Astrocyte of the spinal cord (primary cell): ENCODE measurements at places on chromosomes 16 and 17.

- DNase-seq, result no peak
Measured at GRCh38 chr17:68296217-68297191, 5.2 kb downstream of the ARSG start.

DNA sequence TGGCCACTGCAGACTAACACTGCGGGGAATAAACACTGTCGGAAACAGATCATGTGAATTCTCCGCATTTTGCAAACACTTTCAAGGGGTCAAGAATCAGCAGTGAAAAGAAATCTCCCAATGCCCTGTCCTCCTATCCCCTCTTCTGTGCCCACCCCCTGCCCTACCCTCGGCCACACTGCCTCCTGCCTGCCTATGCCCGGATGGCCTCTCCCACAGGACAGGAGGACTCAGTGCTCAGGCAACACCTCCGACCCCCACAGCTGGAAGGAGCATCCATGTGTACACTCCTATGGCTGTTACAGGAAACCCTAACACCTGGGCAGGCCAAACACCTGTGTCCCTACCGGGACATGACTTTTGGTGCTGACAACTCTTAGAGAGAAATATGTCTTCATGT is 24.5 kb downstream of the FBXO31 start:
- DNase-seq, result no peak

- DNase-seq, result peak; percentile 32
Measured at GRCh38 chr16:726438-727290, at the start of the genes CCDC78 and HAGHL. TSS of gene CCDC78 (minus strand) at chr16:726443. CDS start at chr16:726367, 76 bp downstream. TSS of gene HAGHL (plus strand) at chr16:727106. CDS start at chr16:727510, 404 bp downstream.

DNA sequence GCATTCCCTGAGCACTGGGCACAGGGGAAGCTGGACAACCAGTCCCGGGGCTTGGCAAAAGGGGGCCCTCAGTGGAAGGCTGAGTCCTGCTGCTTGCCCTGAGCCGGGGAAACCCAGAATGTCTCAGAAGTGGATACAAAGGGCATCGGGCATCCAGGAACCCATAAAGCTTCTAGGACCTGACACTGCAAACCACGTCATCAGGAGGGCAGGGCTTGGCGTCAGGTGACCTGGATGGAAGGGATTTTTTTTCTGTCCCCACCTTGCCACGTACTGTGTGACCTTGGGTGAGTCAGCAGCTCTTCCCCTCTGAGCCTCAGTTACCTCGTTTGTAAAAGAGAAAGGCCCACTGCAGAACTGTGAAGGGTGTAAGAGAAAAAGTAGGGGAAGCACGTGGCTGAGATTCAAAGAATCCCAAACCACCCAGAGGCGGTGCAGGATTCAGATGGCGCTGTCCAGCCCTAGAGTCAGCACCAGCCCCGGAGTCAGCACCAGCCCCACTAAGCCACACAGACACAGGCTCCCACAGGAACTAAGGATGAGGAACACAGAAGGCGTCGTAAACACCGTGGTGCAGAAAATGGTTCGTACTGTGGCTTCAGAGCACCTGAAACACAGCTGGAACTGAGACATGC is 53.7 kb downstream of the C16orf95 start:
- no peak for DNase-seq
